ENCODE measurements at places on chromosomes 4 and X. TPM values are rescaled to one million over a fixed set of nuclear protein-coding genes. Genes with fewer than 3 reads are reported as not detected.

Gene SULT1B1
- 0.27 TPM for total RNA-seq

Gene PNMA3
- not detected for total RNA-seq

Gene ZXDA
- 3.5 TPM for total RNA-seq

Gene DTHD1
- total RNA-seq, result not detected

Gene NAP1L2
- not detected for total RNA-seq

Gene ITGB1BP2
- 8.1 TPM for total RNA-seq

- no peak for DNase-seq
These were observed 184.1 kb upstream of the FRMPD4 start for GRCh38 chrX:11954176-11954575.

- DNase-seq, result no peak
These were observed 34.8 kb downstream of the CCNQ start for GRCh38 chrX:153564047-153564606.

DNA sequence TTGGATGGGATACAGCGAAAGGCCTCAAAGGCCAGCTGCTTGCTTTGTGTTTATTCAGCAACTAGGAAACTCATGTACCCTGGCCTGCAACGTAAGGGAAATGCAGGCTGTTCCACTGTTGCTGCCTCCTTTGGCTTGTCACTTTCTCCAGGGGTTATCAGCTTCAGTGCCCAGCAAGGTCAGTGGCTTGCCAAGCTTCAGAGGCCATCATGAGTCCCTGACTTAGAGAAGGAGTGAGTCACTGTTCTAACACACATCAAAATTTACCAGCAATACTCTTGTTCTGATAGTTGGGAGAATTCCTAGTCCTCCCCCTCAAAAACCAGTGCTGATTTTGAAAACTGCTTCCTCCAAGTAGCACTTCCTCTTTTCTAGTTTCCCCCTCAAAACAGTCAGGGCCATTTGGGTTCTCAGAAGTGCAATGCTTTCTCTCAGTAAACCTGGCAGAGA, 250.8 kb downstream of the ARHGAP24 start:
- DNase-seq, result no peak

DNA sequence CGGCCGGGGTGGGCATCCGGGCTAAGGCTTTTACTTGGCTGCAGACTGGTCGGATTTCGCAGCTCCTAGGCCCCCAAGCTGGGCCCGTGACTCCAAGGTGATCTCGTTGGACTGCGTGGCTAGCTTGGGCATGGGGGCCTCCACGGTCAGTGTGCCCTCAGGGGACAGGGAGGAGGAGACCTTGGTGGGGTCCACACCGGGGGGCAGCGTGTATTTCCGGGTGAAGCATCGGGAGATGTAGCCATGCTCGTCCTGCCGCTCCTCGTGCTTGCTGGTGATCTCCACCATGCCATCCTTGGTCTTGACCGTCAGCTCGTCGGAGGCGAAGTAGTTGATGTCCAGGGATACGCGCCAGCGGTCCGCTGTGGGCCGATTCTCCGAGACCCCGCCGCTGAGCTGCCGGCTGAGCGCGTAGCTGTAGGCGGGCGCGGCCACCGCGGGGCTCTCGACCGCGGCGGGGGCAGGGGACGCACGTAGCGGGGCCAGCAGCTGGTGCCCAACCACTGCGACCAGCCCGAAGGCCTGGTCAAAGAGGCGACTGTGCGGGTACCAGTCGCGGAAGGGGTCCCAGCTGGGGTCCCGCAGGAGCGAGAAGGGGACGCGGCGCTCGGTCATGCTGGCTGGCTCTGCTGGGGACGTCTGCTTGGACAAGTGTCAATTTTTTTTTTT, 881 bp upstream of the CACNA1F start:
- no peak for DNase-seq

- DNase-seq, result no peak
These were observed 42.3 kb downstream of the AFF2 start for GRCh38 chrX:148542481-148543255.

DNA sequence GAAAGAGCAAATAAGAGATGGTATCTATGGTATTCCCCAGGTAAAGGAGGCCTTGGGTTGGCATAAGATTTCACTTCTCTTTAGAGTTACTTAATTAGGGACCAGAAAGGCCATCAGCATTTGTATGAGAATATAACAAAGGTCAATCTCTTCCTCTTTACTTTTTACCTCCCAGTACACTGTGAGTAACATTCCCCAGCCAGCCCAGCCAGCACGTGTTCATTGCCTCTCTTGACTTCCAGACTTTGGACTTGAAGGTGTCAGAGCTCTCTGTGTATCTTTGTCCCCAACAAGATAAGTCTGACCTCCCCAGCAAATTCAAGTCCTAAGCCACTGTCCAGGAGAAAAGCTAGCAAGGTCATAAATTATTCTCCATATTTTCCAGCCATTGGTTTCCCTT, 110.5 kb downstream of the AR start:
- DNase-seq, result no peak

DNA sequence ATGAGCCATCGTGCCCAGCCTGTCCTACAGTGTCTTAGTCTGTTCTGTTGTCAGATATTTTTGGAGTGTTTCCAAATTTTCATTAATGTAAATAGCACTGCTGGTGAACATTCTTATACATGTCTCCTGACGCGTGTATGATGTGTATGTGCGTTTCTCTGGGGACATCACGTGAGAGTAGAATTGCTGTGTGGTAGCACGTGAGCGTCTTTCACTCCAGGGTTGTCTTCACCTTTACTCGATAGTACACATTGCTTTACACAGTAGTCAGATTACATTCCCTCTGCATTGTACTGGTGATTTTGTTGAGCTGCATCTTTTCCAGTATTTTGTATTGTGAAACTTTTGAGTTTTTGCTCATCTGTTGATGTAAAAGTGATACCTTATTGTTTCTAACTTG, 60.0 kb downstream of the ARHGAP10 start:
- DNase-seq, result no peak

GRCh38 chr4:20352163-20352431, 100.4 kb downstream of the SLIT2 start:
- DNase-seq, result no peak

- DNase-seq, result peak; percentile 86
These were observed 21.9 kb downstream of the ATP2B3 start for GRCh38 chrX:153539171-153539978.

DNA sequence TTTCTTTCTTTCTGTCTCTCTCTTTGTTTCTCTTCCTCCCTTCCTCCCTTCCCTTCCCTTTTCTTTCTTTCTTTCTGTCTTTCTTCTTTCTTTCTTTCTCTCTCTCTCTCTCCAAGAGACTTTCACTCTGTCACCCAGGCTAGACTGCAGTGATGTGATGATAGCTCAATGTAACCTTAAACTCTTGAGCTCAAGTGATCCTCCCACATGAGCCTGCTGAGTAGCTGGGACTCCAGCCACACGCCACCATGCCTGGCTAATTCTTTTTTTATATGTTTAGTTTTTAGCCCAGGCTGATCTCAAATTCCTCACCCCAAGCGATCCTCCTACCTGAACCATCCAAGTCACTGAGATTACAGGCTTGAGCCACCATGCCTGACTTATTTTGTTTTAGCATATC, 64.3 kb upstream of the EMCN start:
- DNase-seq, result no peak

DNA sequence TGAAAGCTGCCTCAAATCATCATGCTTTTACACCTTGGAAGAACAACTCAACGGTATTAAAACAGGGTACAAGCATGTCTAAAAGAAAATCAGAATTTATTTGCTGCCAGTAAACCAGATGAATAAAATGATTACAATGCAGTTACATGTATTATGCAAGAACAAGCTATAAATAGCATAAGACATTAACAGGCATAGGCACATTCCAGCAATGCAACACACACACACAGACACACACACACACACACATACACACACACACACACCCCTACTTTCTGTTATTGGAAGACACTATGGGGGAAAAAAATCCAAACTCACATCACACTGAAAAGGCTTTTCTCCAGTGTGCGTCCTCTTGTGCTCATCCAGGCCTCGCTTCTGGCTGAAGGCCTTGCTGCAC, 212.5 kb downstream of the PRDM5 start:
- no peak for DNase-seq

DNA sequence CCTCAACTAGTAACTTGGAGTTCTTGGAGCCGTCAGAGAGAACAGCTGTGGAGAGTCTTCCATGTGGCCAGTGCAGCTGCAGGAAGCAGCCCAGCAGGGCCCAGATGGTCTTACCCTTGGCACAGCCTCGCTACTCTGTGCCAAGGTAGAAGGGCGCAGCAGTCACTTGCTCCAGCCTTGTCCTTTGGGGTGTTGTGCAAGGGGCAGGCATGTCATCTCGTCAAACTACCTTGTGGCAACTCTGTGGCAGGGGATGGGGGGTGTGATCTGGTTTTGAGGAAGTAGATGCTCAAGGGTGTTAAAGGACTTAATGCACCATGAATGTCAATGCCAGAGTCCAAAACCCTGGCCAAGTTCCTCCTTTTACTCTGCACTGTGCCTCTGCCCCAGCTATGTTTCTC, 34.2 kb upstream of the TBC1D14 start:
- no peak for DNase-seq

Measured in Calu3 (cell line).